ENCODE measurements at places on chromosomes 7 and 10. TPM values are rescaled to one million over a fixed set of nuclear protein-coding genes. Genes with fewer than 3 reads are reported as not detected.

DNA sequence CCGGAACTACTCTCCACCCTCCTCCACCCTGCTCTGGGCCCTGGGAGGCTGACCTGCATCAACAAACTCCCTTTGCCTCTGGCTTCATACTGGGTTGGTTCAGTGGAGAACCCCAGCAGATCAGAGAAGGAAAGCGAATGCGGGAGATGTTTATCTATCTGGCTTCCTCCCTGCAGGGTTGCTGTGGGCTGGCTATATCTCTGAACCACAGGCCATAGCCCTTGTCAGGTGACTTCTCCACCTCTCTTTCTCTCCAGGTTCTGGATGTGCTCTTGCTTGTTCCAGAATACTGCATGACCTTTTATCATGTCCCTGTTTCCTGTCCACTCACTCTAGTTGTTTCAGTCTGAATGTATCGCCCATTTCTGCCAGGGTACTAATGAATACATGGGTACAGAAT is 51.7 kb upstream of the IFRD1 start:
- DNase-seq = no peak

DNA sequence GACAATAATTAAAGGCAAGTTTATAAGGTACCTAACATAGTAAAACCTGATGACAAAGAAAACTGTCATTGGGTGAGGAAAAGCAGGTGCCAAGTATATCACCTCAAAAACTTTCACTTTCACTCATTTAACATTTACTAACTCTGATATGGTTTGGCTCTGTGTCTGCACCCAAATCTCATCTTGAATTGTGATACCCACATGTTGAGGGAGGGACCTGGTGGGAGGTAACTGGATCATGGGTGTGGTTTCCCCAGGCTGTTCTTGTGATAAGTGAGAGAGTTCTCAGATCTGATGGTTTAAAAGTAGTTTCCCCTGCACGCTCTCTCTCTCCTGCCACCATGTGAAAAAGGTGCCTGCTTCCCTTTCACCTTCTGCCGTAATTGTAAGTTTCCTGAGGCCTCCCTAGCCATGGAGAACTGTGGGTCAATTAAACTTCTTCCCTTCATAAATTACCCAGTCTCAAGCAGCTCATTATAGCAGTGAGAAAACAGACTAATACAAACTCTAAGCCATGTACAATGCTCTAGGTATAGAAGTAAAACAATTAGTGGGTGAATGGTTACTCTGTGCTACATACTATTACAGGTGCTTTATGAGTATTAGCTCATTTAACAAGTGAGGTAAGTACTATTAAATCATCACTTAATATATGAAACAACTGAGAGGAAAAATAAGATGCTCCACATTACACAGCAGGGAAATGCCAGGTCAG is 199.0 kb downstream of the CHCHD3 start:
- no peak for DNase-seq

- no peak for DNase-seq
These were observed 428.4 kb upstream of the TEX47 start for GRCh38 chr7:89223900-89224395.

- DNase-seq = no peak
These were observed 1.0 kb downstream of the SRGN start for GRCh38 chr10:69088801-69089501.

DNA sequence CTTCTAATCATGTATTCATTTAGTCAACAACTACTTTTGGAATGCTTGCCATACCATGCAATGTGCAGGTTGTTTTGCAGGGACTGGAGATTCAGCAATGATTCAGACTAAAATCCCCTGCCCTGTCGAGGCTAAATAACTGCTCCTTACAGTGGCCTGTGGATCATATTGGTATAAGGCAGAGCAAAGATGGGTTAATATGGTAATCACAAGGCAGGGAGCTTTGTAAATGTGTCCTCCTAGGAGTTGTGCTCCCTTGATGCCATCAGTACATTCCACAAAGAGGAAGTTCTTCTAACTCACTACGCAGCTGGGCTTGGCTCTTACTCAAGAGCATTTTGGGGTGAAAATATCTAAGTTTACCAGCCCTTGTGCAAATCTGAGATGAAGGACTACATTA is 614 bp upstream of the IFIT2 start:
- peak; percentile 45 for DNase-seq

GRCh38 chr10:117345143-117345542 is 30.1 kb downstream of the PDZD8 start:
- no peak for DNase-seq

HOXA13 gene
- polyA plus RNA-seq = 0.17 TPM

GRCh38 chr7:102169651-102170392 is 116.8 kb upstream of the SH2B2 start:
- no peak for DNase-seq

DNA sequence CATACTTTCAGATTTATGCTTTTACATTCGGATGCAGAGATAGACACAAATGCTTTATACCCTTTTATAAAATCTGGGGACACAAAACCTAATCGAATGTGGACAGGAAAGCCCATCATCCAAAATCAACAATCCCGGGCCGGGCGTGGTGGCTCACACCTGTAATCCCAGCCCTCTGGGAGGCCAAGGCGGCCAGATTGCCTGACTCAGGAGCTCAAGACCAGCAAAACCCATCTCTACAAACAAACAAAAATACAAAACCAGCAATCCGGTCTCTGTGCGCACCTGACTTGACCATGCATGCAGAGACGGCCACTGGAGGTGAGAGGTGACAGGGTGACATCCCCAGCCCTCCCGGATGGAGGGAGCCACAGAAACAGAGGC is 13.5 kb downstream of the COBL start:
- DNase-seq = no peak

DNA sequence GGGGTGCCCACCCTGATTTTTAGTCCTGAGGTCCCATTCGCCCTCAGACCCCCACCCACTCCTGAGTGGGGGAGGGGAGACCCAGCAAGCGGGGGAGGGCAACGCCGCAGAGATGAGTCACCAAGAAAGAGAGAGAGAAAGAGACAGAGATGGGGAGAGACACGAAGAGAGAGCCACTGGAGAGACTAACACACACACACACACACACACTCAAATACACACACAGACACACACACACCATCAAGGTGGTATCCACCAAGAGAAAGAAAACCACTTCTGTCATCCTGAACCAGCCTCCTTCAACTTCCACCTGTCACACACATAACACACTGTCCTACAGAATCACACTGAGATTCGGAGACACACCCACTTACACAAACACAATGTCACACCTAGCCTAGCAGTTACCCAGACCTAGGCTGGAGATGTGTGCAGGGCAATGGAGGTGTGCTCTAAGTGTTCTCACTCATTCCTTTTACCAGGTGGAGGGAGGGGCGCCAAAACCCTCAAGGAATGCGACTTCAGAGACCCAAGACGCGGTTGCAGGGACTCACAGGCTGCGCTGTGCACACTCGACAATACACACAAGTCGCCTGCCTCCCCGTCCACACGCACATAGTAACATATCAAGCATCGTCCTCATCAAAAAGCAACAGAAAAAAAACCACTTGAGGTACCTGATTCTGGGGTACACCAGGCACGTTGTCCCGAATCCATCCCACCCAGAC is 3.9 kb upstream of the VGF start:
- DNase-seq = no peak

GRCh38 chr10:9096288-9096687 is 1041.8 kb downstream of the GATA3 start:
- DNase-seq = no peak

RBM20 gene
- 0.88 TPM for polyA plus RNA-seq

DNA sequence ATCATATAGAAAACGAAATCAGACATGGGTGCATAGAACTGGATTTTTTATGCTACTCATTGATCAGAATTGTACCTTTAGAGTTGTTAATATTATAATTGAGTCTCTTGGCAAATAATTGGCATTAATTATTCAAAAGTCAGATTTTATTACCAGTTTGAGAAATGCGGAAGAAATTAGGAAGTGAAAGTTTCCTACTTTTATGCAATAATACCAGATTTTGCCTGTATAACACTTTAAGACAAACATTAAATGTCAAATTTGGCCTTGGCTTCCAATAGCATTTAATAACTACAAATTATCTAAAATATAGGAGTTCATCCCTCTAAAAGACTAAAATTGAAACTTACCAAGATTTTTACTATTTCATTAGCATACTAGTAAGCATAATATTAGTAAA is 6.8 kb upstream of the TFEC start:
- no peak for DNase-seq

- no peak for DNase-seq
These were observed 36.0 kb upstream of the PRR15 start for GRCh38 chr7:29527505-29528108.

DNA sequence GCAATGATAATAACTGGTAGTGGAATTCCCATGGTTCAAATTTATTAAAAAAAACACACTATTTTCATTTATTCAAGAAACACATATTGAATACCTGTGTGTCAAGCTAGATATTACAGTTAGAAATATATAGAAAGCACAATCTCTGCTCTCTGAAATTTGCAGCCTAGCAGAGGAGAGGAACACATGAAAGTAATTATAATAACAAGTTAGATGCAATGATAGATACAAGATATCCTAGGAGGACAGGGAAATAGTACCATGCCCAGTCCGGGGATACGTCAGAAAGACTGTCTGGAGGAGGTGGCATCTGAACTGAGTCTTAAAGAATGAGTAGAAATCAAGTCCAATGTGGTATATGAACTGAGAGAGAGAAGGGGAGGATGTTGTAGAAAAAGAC is 485.6 kb upstream of the C7orf33 start:
- no peak for DNase-seq

DNA sequence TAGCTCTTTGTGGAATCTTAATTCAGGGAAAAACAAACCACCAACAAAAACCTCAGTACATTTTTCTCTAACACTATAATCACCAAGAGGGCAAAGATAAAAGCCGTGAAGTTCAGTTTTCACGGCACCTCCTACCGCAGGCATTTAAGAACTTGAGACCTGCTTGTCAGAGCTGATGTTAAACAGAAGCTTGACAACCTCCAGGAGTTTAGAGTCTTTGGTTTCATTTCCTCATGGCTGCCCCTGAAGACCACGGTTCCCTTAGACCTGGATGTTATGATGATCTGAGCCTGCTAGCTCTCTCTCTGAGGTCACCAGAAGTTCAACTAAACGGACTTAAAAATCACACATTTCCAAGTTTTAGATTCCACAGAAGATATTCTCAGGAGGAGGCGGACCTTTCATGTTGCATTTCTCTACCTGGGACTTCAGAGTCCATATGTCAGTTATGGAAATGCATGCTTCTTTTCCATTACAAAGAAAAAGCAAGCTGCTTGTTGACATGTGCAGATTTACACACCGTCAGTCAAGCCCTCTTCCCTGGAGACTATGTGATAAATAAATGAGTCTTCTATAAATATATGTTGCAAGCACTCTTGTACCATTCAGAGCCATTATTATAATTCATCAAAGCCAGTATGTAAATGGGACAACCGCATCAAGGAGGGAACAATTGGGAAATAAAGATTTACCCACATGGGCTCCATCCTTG is 258.0 kb downstream of the GFRA1 start:
- DNase-seq = peak; percentile 59

DNA sequence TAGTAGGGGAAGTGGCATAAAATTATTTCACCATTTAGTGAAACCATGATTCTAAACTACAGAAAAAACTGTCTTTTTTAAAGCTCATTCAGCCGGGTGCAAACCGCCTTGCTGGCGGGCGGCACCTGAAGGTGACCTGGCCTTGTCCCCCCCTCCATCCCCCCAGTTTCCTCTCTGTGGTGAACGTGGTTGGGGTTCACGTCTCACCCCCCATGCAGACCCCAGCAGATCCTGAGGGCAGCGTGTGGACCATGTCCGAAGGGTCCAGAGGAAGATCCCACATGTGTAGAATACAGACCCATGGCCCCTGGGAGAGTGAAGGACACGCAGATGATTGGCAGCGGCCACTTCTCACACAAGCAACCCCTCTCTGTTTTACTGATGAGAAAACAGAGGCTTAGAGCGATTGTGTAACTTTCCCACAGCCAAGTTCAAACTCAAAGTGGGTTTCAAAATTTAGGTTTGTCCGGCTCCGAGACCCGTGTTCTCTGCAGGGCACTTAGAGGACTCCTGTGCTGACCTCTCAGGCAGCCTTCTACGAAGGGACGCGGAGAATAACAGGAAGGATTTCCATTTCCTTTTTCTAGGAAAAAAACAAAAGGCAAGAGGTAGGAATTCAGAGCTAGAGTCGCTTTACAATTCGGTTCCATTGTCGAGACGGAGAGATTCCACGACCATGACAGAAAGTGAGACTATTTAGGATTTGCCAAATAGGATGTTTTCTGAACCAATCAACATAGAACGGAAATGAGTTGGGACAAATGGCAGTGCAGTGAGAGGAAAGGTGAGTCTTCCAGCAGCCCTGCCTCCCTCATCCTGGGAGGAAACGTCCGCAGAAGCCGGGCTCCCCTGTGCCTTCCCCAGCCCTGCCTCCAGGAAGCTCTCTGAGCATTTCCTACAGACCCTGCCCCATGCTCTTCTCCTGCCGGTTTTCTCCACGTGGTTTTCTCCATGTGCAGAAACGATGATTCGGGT is 67.6 kb upstream of the PITRM1 start:
- DNase-seq = no peak

GIMAP4 gene
- 28.9 TPM for polyA plus RNA-seq

DNA sequence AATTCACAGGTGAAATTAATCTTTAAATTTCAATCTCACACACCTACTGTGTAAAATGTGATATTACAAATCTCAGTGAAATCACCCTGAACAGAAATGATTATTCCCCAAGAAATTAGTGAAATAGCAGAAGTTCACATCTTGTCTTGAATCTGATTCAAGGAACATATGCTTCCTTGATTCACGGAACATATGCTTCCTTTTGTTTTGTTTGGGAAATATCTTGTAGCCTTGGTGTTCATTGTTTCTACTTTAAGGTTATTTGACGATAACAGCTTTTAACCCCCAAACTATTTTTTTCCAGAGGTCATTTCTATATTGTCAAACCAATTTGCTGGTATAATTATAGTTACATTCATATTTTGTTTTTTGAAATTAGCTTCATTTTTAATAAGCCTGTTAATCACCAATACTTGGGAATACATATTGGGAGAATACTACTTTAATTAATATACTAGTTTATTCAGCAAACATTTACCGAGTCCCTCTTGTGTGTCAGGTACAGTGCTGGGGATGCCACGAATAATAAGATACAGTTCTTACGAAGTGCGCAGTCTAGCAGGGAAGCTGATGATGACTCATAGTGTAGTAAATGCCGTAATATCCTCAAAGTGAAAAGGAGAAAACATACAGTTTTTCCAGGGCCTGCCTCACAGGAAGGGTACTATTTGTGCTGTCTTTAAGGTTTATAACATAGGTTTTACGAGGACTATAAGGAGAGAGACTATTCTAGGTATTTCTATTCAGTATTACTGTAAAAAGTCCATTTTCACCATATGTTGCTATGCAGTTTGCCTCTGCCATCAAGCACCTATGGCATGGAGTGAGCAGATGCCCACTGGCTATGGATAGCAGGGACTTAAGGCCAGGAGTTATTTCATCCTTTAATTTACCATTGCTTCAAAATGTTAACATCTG is 32.5 kb downstream of the PRKAR2B start:
- DNase-seq = no peak

PLAU gene
- 82.5 TPM for polyA plus RNA-seq

SKIDA1 gene
- polyA plus RNA-seq = 0.71 TPM

GRCh38 chr10:43253461-43254198 is 13.2 kb downstream of the RASGEF1A start:
- no peak for DNase-seq

SERPINE1 gene
- polyA plus RNA-seq = 3.5 TPM

WNT2 gene
- polyA plus RNA-seq = 0.49 TPM

- DNase-seq = no peak
These were observed 28.9 kb downstream of the LRRC27 start for GRCh38 chr10:132360766-132361447.

SLC25A28 gene
- 57.1 TPM for polyA plus RNA-seq

CDK14 gene
- polyA plus RNA-seq = 11.9 TPM

STEAP1B gene
- polyA plus RNA-seq = not detected

FAM25C gene
- polyA plus RNA-seq = not detected
